ENCODE measurements at places on chromosomes 6 and 20. TPM values are rescaled to one million over a fixed set of nuclear protein-coding genes. Genes with fewer than 3 reads are reported as not detected.

Gene PRDM13
- total RNA-seq = not detected

- DNase-seq = no peak
These were observed 179.2 kb upstream of the KHDRBS2 start for GRCh38 chr6:62465206-62465605.

GRCh38 chr6:17881085-17881858 is 106.2 kb downstream of the KIF13A start:
- DNase-seq = peak; percentile 85

- DNase-seq = no peak
These were observed 30.8 kb upstream of the PPP1R3G start for GRCh38 chr6:5054245-5054873.

DNA sequence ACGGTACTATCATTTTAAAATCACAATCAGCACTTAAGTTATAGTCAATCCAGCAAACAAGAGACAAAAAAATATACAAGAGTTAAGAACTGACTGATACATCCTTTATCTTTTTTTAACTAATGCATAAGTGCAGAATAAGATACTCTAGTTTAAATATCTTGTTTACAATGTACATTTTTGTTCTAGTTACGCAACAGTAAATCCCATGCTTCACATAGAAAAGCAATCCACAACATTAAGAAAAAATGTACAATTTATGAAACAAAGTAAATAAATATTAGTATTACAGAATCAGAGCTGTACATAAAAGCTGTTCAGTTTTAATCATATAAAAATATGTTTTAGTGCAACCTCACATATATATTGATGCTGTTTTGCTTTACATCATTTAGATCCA is 192.6 kb downstream of the HIVEP2 start:
- DNase-seq = no peak

GRCh38 chr6:27669624-27670301 is 196.9 kb upstream of the ZNF184 start:
- no peak for DNase-seq

All from spleen (tissue), 13 donors.